ENCODE measurements at places on chromosomes 11 and 22.

GRCh38 chr11:102986815-102987214 lies 31.3 kb upstream of the MMP13 start:
- DNase-seq, result no peak

DNA sequence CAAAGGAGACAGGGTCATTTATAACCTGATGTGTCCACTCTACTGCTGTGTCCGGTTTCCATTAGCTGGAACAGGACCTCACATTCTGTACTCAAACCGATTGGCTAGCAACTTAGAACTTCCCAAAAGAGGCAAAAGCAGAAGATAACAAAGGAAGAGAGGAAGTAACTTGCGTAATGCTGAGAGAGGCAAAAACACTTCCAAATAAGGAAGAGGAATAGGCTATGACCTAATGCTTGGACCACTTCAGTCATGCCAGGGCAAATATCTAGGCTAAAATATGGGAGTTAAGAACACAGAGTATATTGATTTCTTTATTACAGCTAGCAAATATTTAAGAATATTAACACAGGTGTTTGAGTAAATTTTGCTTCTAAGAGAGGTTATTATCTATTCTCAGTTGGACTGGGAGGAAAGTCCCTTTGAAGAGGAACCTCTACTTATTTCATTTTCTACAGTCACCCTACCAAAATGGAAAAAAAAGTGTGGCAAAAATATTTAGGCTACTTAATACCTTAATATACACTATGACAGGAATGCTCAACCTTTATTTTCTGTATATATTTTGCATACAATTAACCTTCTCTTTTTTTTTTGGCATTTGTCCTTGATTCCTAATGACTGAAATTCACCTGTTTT lies 499.8 kb upstream of the CHORDC1 start:
- peak; percentile 11 for DNase-seq

GRCh38 chr11:28877340-28877739 lies 769.2 kb downstream of the METTL15 start:
- no peak for DNase-seq

DNA sequence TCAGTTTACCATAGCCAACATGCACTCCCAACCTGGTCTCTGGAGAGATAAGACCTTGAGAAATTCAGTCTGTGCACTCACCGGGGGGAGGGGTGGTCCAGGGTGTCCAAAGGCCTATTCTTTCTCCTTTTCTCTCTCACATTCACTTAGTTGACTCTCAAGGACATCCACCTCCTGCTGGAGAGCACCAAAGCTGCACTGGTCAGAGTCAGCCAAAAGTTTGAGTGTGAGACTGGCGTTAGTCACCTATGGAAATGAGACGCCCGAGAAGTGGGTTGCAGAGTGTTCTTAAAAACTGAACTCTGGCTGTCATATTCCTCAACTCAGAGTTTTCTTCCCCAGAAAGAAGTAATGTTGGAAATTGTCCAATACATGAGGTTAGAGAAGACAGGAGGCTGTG lies 5.0 kb upstream of the UBQLNL start:
- DNase-seq, result no peak

GRCh38 chr22:37421468-37421877 lies 5.8 kb downstream of the ELFN2 start:
- no peak for DNase-seq

DNA sequence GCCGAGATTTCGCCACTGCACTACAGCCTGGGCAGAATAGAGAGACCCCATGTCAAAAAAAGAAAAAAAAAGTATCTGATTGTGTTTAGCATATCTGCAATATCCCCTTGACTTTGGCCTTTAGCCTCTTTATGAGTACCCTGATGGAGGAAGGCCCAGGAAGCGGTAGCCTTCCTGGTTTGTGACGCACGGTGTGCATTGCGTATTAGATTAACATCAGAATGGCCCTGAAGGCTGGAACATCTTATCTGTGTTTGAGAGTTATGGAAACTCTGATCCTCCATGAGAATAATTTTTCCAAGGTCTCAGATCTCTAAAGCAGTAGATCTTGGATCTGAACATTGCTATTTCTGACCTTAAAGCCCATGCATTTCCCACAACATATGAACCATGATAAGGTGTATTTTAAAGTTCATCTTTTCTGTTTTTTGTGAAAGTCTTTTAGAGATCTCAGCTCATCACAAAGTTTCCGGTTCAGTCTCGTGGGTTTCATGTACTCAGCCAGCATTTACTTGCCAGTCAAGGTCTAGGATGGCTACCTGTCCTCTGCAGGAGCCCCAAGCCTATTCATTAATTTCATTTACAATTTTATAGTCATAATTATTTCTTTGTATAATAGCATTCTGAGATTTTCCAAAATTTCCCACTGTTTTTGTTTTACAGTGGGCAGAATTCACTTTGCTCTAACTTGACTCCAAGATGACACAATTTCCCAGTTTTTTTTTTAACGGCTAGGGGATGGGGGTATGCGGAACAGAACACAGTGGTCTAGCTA lies 605 bp upstream of the FDX1 start:
- no peak for DNase-seq

GRCh38 chr11:128458321-128458720 lies 129.0 kb downstream of the ETS1 start:
- no peak for DNase-seq

GRCh38 chr11:69594481-69594880 lies 46.5 kb upstream of the CCND1 start:
- DNase-seq, result no peak

DNA sequence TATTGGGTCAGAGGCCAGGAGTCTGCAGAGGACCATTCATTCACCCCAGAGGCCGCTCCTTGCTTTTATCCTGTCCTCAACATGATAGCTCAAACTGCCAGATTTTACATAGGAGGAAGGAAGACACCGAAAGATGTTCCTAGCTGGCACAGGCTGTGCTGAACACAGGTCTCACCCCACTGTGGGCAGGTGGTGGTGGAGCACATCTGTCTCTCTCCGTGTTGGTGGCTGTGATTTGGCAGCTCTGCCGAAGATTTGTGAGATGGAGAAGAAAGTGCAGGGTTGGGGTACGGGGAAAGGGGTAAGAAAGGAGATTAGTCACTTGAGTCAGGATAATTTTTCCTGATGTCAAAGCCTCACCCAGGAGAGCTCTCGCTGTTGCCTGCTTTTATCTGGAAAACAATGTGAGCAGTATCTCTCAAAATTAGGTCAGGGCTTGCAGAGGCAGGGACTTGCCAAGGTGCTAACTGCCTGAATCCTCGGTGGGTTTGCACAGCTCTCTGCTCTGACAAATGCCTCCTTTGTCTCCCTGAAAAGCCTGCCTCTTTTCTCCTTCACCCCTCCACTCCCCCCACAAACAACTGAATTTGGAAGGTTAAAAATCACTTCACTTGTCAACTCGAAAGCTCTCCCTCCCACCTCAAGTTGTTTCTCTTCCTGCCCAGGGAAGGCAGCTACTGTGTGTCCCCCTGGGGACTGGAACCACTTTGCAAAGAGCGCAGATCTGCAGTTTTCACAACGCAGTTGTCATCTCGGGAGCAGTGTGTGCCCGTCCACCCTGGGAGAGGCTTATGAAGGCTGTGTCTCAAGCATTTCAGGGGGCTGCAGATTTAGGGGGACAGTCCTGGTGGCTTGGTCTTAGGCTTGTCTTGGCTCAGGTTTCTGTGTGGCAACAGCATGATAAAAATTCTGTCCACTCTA lies 299.7 kb downstream of the ST3GAL4 start:
- DNase-seq, result no peak

DNA sequence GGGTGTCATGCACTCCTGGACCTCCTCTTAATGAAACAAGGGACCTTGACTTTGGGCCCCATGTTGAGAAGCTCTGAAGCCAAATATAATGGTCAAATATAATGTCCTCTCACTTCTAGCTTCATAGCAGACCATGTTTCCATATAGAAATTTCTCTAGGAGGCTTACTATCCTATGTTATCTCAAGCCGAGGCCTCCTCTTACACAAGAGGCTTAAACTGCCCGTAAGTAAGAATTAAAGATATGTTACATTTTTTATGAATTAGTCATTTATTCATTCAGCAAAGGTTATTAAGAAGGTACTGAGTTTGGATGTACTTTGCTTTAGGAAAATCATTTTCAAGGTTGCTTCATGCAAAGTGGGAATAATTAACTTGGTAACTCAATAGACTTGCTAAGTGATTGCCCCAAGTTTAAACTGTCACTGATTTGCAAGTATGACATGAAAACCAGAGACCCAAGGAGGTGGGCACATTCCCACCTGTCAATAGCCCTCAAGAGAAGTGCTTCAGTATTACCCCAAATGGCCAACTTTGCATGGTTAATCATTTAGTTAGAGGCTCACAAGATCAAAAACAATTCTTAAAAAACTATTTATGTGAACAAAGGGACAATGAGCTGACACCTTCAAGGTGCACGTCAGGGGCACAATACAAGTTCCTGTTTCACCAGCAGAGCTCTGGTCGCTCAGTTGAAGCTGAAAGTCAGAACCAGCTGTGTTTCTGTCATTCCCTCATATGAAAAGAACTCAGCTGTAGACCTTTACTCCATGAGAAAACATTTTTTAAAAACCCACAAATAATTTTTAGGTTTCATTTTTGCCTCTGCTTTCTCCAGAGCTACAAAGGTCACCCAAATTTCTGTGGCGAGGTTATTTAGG lies 20.9 kb downstream of the BDNF start:
- no peak for DNase-seq

GRCh38 chr11:90468923-90469322 lies 246.1 kb upstream of the CHORDC1 start:
- no peak for DNase-seq
